ENCODE measurements at places on chromosomes 1 and 21.

DNA sequence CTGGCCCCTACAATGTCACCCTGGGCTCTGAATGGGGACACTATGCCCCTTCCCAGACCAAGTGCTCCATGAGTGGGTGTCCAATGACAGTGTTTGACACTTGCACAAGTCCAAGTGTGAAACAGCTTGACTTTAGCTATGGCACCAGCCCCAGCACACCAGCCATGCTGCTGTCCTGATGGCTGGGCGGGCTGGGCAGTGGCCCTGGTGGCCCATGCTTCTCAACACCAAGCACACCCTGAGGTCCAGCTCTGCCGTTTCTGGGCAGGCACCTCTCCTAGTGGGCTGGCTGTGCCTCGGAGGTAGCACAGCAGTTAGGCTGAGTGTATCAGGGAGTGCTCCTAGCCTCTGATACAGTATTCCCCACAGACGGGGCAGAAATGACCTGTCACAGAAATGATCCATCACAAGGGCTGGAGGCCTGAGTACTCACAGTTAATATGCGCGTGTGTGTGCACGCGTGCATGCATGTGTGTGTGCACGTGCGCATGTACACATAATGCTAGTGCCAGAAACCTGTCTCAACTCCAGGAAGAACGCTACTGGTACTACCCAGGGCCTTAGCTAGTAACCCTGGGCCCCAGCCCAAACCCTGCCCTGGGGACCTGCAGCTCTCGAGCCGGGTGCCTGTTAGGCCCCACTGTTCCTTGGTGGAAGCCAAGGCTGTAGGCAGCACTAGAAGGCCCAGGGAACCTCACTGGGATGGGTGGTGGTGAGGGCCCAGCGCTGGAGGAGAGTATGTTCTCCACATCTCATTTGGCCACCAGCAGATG is 134.0 kb downstream of the DMRTB1 start:
- no peak for DNase-seq

GRCh38 chr1:117930484-117930883 is 945 bp downstream of the WDR3 start:
- no peak for DNase-seq

DNA sequence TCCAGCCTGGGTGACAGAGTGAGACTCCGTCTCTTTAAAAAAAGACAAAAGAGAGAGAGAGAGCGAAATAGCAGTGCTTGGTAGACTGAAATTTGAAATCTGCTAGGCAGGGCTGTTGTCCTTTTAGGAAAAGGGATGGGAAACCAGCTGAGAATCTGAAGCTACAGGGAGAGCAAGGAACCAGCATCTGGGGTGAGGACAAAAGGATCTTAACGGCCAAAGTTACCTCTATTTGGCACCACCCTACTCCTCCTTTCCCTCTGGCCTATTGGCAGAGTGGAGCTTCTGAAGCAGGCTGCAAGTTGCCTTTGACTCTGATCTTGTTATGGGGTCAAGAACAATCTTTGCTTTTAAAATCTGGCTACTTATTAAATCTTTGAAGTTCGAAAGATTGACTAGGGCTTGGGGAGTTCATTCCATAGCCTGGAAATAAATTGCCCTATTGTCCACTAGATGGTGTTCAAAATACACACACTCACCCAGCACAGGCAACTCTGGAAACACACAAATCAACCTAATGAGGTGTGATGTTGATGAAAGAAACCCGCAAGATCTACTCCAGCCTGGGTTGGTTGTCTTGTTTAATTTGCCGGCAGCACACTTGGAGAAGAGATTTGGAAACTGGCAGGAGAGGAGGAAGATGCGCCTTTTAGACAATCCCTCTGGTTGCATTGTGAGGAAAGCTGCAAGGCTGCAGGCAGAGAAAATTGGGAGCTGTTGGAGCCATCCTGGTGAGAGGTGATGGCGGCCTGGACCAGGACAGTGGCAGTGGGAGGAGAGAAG is 16.5 kb upstream of the PARP1 start:
- DNase-seq: no peak

DNA sequence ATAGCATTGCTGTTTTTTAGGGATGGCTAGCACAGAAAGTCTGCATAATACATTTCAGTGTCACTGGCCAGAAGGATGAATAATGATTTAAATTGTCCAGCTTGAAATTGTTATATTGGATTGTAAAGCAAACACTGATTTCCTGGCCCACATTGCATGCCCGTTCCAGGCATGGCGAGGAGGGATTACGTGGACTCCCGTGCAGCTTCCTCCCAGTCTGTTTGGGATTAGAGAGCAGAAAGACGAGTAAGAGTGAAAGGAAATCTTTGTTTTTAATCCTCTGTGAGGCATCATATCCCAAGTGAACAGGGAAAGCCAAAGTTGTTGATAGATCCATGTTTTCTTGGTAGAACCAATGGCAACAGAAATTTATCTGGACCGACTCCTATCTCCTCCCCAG is 8.4 kb downstream of the TRIM58 start:
- no peak for DNase-seq

GRCh38 chr21:35297665-35298064 is 248.6 kb upstream of the RUNX1 start:
- no peak for DNase-seq
